ENCODE measurements at places on chromosomes 6 and 20.

- DNase-seq, result no peak
Measured at GRCh38 chr6:123503619-123504018, 133.1 kb downstream of the TRDN start.

DNA sequence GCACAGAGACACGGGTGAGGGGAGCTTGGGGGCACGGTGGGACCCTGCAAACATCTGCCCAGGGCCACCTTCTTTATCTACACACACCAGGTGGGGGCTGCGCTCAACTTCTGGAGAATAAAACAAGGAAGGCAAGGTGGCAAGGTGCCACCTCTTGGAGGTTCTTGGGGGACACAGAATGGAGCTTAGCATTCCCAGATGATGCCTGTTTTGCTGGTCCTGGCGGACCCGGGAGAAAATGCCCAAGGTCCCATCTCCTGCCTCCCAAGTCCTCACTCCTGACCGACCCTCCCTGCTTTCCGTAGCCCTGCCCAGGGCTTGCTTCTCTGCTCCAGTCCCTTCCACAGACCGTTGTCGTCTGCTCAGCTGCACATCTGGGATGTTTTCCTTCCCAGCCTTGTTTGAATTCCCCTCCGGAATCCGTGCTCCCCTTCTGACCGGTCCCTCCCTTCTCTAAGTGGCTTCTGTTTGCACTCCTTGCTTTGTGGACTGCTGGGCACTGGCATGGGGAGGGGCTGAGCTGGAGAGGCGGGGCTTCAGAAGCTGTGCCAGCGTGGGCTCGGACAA, 13.1 kb downstream of the ITPR3 start:
- no peak for DNase-seq

GRCh38 chr6:35664945-35665344, 23.8 kb downstream of the FKBP5 start:
- no peak for DNase-seq

DNA sequence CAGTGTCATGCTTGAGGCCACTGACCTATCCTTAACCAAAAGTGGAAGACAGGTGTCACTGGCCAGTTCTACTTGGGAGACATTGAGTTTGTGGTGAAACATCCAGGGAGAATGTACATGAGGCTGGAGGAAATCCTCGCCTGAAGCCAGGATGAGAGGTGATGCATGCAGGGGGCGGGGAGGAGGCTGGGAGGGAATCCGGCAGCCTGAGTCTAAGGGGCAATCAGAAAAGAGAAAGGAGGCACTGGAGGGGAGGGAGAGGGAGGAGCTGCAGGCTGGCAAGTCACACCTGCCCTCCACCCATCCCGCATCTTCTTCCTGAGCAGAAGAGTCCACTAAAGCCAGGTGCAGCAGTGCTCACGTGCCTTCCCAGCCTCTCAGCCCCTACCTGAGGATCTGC, 14.9 kb upstream of the DDO start:
- no peak for DNase-seq

DNA sequence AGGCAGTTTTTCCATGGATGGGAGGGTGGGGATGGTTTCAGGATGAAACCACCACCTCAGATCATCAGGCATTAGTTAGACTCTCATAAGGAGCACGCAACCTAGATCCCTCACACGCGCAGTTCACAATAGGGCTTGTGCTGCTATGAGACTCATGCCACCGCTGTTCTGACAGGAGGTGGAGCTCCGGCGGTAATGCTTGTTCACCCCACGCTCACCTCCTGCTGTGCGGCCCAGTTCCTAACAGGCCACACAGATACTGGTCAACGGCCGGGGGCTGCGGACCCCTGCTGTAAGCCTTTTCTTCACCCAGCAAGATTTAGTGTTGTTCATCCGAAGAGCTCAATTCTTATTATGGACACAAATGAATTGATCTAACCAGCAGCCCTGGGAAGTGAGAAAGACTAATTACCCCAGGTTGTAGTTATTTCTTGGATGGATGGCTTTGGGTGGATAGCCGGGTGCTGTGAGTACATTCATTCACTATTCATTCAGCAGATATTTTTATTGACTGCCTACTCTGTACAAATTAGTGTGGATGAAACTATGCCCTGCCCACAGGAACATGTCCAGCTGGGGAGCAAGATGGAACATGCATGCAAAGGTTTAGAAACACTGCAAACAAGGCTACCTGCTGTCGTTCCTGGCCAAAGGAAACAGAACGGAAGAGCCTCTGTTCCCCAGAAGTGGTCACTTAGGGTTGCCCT, 57.2 kb downstream of the RIOK1 start:
- no peak for DNase-seq

GRCh38 chr6:114288701-114289495, 53.9 kb downstream of the HS3ST5 start:
- no peak for DNase-seq

GRCh38 chr6:45400021-45400420, 22.3 kb upstream of the SUPT3H start:
- no peak for DNase-seq

DNA sequence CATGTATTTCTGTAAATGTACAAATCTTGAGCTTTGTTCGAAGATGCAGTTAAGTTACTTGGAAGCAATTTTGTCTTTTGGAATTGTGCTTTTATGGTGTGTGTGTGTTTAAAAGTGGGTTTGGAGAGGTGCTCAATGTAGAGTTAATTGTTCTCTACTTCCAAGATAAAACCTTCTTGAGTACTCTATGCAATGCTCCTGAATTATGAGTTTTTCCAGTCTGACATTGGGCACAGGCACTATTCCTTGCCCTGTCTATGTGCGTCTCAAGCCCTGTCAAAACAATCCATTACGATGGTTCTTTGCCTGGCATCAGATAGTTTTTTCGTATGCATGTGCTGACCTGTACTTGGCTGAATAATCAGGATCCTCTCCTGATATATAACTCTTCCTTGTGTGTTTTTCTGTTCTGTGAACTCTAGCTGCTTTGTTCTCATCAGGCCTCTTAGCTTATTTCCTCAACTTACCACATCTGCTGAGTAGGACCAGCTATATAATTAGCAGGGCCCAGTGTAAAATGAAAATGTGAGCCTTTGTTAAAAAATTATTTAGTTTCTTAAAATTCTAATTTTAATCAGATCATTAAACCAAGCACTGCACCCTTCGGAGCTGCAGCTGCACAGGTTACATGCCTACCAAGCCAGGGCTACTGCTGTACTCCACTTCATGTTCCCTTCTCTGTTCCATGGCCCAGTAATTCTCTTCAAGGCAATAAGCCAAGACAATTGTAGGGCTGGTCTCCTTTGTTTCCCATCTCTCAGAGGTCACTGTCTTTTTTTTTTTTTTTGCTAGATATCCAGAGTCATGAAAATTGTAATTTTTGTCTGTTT, 160.1 kb downstream of the ZFAND3 start:
- DNase-seq, result no peak

DNA sequence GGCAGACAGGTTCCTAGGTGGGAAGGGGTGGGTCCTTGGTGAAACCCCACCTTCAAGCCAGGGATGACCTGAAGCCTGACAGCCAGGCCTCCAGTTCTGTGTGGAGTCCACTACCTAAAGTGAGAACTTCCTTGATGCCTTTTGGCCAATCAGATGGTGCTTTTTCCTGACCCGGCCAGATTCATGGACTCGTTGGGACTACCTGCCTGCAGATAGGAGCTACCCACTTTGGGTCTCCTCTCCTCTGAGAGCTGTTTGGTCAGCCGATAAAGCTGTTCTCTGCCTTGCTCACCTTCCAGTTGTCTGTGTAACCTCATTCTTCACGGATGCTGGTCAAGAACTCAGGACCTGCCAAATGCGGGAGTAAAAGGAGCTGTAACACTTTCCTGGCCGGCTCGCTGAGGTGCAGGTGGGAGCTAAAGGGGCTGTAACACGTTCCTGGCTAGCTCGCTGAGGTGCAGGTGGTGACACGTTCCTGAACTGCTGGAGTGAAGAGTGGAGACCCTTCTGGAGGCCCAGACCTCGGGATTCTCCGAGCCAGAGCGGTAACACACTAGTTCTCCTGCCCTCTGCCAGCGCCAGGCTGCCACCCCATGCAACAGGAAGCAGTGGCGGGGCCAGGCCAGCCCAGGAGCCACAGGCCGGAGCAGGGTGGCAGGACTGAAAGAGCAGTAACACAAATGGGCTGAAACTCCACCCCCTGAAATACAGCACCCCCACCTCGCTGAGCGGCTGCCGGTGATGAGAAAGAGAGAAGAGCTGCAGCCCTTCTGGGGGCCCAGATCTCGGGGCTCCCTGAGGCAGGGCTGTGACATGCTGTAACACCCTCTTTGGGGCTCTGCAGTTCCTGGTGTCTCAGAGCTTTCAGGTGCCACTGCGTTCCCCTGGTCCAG, 13.6 kb upstream of the DBNDD2 start:
- DNase-seq, result no peak

DNA sequence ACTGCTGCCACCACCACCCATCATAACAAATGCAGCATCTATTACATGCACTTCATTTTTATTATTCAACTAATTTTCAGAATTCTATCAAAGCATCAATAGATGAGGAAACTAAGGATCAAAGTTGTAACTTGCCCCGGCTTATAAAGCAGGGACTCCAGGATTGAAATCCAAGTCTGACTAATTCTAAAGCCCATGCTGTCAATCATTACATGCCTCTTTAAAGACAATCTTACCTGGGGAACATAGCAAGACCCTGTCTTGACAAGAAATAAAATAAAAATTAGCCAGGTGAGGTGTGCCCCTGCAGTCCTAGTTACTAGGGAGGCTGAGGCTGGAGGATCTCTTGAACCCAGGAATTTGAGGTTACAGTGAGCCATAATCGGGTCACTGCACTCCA, 182.4 kb downstream of the ISM1 start:
- no peak for DNase-seq

DNA sequence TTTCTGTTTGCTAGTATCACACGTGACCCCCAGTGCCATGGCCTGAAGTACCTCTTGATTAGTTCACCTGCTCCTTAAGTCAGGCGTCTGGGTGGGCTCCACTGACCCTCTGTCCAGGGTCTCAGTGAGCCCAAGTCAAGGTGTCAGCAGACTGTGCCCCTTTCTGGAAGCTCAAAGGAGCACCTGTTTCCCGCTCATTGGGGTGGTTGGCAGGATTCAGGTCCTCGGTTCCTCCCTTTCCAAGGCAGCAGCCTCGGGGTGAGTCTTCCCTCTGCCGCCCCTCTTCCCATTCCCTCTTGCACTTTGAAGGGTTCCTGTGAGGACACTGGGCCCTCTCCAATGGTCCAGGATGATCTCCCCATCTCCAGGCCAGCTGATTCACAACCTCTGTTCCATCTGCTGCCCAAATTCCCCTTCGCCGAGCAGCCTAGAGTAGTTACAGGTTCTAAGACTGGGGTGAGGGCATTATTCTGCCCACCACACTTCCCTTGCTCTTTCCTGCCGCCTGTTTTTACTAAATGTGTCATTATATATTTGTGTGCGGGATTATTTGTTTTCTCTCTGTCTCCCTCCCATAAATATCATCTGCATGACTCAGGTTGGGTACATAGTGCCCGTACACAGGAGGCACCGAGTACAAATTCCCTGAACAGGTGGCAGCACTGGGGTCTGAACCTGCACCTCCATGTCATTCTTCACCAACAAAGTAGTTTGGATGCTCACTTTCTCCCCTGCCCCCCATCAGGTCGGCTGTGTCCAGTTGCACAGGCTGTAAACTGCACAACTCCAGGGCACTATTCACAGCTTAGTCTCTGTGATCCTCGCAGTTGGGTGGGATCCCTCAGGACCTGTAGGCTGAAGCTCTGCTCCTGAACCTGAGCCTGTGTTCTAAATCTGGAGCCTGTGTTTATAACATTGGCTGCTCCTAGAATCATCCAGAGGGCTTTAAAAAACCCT, 58.5 kb downstream of the RBM38 start:
- no peak for DNase-seq

GRCh38 chr6:163466839-163467390, 52.4 kb downstream of the QKI start:
- no peak for DNase-seq

DNA sequence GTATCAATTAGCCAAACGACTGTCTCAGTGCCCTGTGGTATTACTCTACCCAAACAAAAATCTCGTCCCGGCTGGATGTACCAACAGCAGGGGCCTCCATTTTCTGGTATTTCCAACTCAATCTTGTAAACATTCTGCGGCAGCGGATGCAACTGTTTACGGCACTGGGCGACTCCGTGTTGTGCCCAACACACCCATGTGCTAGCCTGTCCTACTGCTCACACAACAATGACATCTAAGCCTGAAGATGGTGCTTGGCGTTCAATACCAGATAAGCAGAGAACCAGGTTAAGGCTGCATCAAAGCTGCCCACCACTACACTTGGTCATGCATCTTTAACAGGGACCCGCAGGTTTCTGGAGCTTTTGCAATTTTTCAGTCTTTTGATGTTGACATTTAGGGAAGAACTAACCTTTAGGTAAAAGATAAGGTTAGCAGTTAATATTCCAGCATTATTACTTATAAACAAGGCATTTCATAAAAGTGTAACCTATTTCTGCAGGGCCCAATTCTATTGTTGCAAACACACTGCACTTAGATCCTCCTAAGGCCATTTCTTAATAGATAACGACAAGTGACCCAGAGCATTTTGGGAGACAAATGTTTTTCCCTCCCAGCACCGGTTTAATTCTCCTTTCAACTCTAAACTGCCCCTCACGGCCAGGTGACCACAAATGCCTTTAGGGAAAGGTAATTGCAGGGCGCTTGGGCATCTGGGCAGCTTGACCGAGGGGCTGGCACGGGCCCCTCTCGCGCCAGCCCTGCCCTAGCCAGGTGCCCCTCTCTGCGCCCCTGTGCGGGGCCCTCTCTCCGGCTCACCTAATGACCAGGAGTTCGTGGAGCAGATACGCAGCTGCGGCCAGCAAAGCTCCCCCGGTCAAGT, 945 bp downstream of the FAXC start:
- DNase-seq, result no peak

DNA sequence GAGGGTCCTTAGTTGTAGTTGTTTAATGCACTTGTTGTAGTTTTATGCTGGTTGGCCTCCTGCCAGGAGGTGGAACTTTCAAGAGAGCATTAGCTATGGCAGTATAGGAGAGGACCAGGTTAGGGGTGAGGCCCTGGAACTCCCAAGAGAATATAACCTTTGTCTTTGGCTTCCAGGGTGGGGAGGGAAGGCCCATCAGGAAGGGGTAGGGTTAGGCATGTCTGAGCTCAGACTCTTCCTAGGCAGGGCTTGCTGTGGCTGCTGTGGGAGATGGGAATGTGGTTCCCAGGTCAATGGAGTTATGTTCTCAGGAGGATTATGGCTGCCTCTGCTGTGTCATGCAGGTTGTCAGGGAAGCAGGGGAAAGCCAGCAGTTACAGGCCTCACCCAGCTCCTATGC, 20.0 kb upstream of the GABRR1 start:
- DNase-seq, result no peak

- DNase-seq, result no peak
Measured at GRCh38 chr20:56451056-56451765, 17.2 kb upstream of the RTF2 start.

GRCh38 chr6:18492972-18493371, 105.8 kb downstream of the RNF144B start:
- DNase-seq, result no peak

GRCh38 chr6:317448-318144, 25.3 kb downstream of the DUSP22 start:
- no peak for DNase-seq
